CD4-positive, alpha-beta T cell (primary cell): ENCODE measurements at places on chromosomes 2 and 18. TPM values are rescaled to one million over a fixed set of nuclear protein-coding genes. Genes with fewer than 3 reads are reported as not detected.

DNA sequence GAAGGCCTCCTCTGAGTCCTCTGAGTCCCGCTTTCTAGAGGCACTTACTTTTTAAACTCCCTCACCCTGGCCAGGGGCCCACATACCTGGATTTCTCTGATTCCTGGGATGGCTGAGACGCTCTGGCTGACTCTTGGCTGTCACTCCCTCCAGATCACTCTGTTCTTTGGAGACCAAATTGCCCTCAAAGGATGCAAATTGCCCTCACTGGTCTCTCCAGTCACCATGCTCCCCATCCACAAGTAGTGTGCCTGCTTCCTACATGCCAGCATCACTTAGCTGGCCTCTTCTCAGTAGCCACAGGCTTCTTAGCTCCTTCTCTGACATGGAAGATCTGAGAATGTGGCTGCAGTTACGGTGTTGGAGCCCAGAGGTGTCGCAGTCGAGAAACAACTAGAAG lies 41.3 kb upstream of the CCDC68 start:
- H3K4me1 ChIP-seq, result no peaks in the 10 kb centered on the region
- H3K36me3 ChIP-seq, result no peaks in the 10 kb centered on the region
- DNase-seq, result no peak

- H3K4me1 ChIP-seq, result peaks cover 72% of the 10 kb centered on the region
- DNase-seq, result no peak
- H3K36me3 ChIP-seq, result no peaks in the 10 kb centered on the region
- H3K27me3 ChIP-seq, result peaks cover 91% of the 10 kb centered on the region
Observed at GRCh38 chr2:174338671-174339560, 4.2 kb downstream of the SP9 start.

- H3K36me3 ChIP-seq, result no peaks in the 10 kb centered on the region
- no peak overlapping the region for H3K27ac ChIP-seq
- H3K4me3 ChIP-seq, result no peak overlapping the region
- no peak for DNase-seq
Observed at GRCh38 chr18:3051718-3052410, 38.9 kb upstream of the LPIN2 start.

UXS1 gene
- total RNA-seq, result 67.1 TPM

DNA sequence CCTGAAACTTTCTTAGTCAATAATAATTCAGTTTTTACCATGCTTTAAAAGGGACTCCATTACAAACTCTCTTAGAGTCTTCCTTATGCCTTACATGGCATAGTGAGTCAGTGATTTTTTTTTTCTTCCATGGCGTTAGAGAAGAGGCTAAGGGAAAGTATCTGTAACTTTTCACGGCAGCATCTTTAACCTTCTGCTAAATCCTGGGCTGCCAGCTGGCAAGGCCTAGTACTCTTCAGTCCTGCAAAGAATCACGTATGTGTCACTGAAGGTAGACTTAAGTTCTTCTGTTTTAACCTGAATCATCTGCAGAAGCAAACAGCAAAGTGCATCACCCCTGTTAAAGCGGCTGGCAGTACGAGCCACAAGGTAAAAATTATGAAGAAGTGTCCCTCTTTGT lies 286.3 kb upstream of the FN1 start:
- no peaks in the 10 kb centered on the region for H3K4me1 ChIP-seq
- H3K27me3 ChIP-seq, result no peaks in the 10 kb centered on the region
- DNase-seq, result no peak
- no peak overlapping the region for H3K4me3 ChIP-seq
- no peak overlapping the region for H3K27ac ChIP-seq

GRCh38 chr2:240225660-240226475 lies 85.4 kb upstream of the OTOS start:
- H3K27ac ChIP-seq, result no peak overlapping the region
- no peak overlapping the region for H3K4me3 ChIP-seq
- H3K27me3 ChIP-seq, result peaks cover 22% of the 10 kb centered on the region

DNA sequence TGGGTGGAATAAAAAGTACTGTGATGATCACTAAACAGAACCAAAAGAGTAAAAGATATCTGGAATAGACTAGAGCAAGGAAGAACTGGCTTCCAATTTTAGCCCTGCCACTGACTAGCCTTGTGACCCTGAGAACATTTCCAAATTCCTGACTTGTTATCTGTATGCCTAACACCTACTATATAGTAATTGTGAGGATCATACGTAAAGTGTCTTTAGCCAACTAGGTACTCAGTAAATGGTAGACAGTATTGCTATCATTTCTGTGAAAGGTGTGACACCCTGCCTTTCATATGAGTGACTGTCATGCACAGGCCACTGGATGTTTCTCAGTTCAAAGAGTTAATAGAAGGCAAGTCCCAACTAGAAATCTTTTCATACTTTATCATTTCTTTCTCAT lies 29.8 kb downstream of the CYTIP start:
- no peak for DNase-seq
- peaks cover 47% of the 10 kb centered on the region for H3K4me1 ChIP-seq
- no peaks in the 10 kb centered on the region for H3K27me3 ChIP-seq
- H3K27ac ChIP-seq, result peak overlapping the region; percentile 51
- H3K4me3 ChIP-seq, result no peak overlapping the region

NCKAP1 gene
- 2.4 TPM for total RNA-seq

- peaks cover 20% of the 10 kb centered on the region for H3K4me1 ChIP-seq
- no peak for DNase-seq
- H3K27me3 ChIP-seq, result peaks cover 49% of the 10 kb centered on the region
- H3K36me3 ChIP-seq, result no peaks in the 10 kb centered on the region
- no peak within 1 kb of the TSS for H3K4me3 ChIP-seq
Observed at GRCh38 chr2:127220102-127220767, at the start of gene CYP27C1. Gene CYP27C1 (minus strand): TSS chr2:127220299. CDS start chr2:127220270, 29 bp downstream.

GRCh38 chr18:41391616-41392595 lies 563.1 kb upstream of the PIK3C3 start:
- H3K27me3 ChIP-seq, result no peaks in the 10 kb centered on the region
- no peak overlapping the region for H3K27ac ChIP-seq
- no peak for DNase-seq
- no peaks in the 10 kb centered on the region for H3K4me1 ChIP-seq
- no peaks in the 10 kb centered on the region for H3K36me3 ChIP-seq

DNA sequence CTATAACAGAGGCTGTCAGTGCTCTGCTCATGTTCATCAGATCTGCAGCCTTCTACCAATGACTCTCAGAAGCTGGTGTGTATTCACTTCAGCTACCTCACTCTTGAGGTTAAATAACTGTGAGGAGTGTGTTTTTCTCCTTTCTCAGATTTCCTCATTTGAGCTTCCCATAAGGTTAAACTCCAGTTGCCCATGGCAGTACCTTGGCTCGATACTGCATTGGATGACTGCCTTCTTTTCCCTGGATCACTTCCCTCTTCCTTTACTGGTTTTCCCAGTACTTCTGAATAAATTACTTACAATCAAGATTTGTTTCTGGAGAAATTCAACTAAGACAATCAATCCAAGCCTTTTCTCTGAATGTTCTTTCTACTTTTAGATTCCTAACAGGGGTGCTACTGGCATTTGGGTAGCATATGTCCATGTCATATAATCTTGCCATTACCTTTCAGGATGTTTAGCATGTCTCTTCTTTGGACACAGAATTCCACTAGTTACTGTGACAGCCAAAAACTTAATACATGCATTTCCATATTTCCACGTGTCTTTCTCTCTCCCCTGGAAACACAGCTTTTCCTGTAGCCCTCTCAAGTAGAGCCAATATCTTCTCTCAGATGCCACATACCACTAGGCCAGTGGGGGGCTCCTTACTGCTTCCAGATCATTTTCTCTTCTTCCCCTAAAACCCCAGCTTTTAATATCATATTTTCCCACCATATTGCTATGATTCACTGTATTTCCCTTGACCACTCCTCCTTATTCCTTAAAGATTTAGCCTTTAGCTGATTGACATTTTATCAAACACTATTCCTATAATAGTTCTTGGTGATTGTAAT lies 15.0 kb upstream of the SPOPL start:
- no peaks in the 10 kb centered on the region for H3K27me3 ChIP-seq
- no peak for DNase-seq
- no peak overlapping the region for H3K27ac ChIP-seq
- no peaks in the 10 kb centered on the region for H3K36me3 ChIP-seq
- no peak overlapping the region for H3K4me3 ChIP-seq
- H3K4me1 ChIP-seq, result no peaks in the 10 kb centered on the region

- H3K4me3 ChIP-seq, result no peak overlapping the region
- no peak overlapping the region for H3K27ac ChIP-seq
- no peaks in the 10 kb centered on the region for H3K36me3 ChIP-seq
- DNase-seq, result no peak
- H3K27me3 ChIP-seq, result no peaks in the 10 kb centered on the region
- H3K4me1 ChIP-seq, result no peaks in the 10 kb centered on the region
Observed at GRCh38 chr18:73962256-73962655, 185.4 kb downstream of the FBXO15 start.

LRRC30 gene
- not detected for total RNA-seq

DNA sequence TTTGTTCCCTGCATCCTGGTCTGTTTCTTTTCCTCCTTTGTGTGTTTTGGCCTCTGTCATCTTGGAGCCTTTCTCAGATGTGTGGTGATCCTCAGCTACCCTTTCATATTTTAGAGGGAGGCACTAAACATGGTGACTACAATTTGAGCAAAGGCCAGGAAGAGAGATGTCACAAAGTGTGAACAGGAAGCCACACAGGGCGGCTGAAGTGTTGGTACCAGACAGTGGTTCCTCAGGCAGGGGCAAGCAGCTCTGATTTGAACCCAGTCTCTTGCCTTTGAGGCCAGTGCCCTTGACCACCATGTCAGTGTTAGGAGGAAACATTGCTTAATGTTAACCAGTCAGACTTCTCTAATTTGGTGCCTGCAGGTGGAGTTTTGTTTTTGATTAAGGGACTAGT lies 9.2 kb downstream of the LRRFIP1 start:
- no peak for DNase-seq
- H3K27ac ChIP-seq, result no peak overlapping the region
- H3K4me1 ChIP-seq, result no peaks in the 10 kb centered on the region
- H3K27me3 ChIP-seq, result no peaks in the 10 kb centered on the region

GRCh38 chr2:220936641-220937197 lies 635.4 kb downstream of the EPHA4 start:
- H3K27me3 ChIP-seq, result no peaks in the 10 kb centered on the region
- H3K4me1 ChIP-seq, result no peaks in the 10 kb centered on the region
- no peak overlapping the region for H3K4me3 ChIP-seq
- no peaks in the 10 kb centered on the region for H3K36me3 ChIP-seq
- no peak for DNase-seq

DNA sequence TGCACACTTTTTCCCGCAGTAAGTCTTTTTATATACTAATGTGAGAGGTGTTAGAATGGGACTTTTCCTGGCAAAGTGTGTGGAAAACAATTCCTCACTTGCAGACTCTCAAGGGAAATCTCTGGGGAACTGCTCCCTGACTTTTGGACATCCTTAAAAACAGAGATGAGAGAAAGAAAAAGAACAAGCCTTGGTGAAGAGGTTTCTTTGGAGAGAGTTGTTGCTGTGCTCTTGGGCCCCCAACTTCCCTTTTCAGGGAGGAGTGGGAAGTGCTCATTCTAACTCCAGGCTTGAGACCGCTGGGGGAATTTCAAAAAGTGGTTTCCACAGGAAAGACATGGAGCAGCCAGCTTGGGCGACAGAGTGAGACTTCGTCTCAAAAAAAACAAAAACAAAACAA lies 142.6 kb upstream of the SPRED2 start:
- no peak overlapping the region for H3K27ac ChIP-seq
- H3K4me3 ChIP-seq, result no peak overlapping the region
- H3K27me3 ChIP-seq, result no peaks in the 10 kb centered on the region
- no peaks in the 10 kb centered on the region for H3K36me3 ChIP-seq
- H3K4me1 ChIP-seq, result no peaks in the 10 kb centered on the region

GRCh38 chr18:58057291-58057965 lies 13.4 kb downstream of the NEDD4L start:
- no peak overlapping the region for H3K4me3 ChIP-seq
- H3K36me3 ChIP-seq, result no peaks in the 10 kb centered on the region
- no peaks in the 10 kb centered on the region for H3K4me1 ChIP-seq
- H3K27ac ChIP-seq, result no peak overlapping the region

VSNL1 gene
- total RNA-seq, result not detected

SNTG2 gene
- 1.1 TPM for total RNA-seq

- DNase-seq, result no peak
- no peak overlapping the region for H3K27ac ChIP-seq
Observed at GRCh38 chr2:71693286-71694270, 240.2 kb downstream of the DYSF start.

GRCh38 chr2:85181844-85182456 lies 48.8 kb downstream of the TCF7L1 start:
- no peak for DNase-seq
- no peaks in the 10 kb centered on the region for H3K4me1 ChIP-seq
- H3K4me3 ChIP-seq, result no peak overlapping the region
- no peaks in the 10 kb centered on the region for H3K27me3 ChIP-seq
- no peaks in the 10 kb centered on the region for H3K36me3 ChIP-seq

GRCh38 chr2:60552078-60552850 lies 1.2 kb downstream of the BCL11A start:
- H3K4me1 ChIP-seq, result peaks cover 77% of the 10 kb centered on the region
- H3K36me3 ChIP-seq, result no peaks in the 10 kb centered on the region
- peaks cover 85% of the 10 kb centered on the region for H3K27me3 ChIP-seq
- no peak overlapping the region for H3K27ac ChIP-seq

DNA sequence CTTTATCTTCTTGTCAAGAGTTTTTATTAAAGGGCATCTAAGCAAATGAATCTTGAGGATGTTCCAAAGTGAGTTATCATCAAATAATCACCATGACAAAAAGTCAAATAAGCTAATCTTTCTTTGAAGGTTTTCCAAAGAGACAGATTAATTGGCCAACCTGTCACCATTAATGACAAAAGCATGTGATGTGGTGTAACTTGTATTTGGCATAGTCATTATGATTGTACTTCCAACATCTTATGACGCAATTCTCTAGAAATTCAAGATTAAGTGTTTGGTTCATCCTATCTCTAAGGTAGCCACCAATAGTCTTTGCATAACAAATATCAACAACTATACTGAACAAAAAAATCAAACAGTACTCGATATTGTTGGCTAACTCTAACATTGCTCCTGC lies 28.6 kb downstream of the RBMS1 start:
- DNase-seq, result no peak
- peaks cover 2% of the 10 kb centered on the region for H3K36me3 ChIP-seq
- H3K4me1 ChIP-seq, result peaks cover 22% of the 10 kb centered on the region
- H3K27ac ChIP-seq, result no peak overlapping the region
- no peaks in the 10 kb centered on the region for H3K27me3 ChIP-seq

DNA sequence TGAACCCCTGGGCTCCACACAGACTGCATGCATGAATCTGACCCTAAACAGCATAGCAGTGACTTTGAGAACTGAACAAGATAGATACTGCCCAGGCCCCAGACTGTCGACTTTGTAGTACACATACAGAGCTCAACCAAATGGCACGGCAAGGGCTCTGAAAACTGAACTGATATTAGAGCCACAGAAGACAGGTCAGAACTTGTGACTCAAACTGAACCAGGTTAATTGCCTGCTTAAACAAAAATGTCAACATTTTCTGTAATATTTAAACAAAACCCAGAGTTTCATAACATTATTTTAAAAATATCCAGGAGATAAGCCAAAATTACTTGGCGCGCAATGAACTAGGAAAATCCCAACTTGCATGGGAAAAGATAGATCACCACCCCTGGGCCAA lies 260.3 kb downstream of the TPGS2 start:
- no peak for DNase-seq
- H3K4me1 ChIP-seq, result no peaks in the 10 kb centered on the region
- no peaks in the 10 kb centered on the region for H3K36me3 ChIP-seq
- H3K4me3 ChIP-seq, result no peak overlapping the region

RGPD4 gene
- total RNA-seq, result 0.53 TPM
